Fibroblast of lung (primary cell): ENCODE measurements at places on chromosomes 11 and 22.

- DNase-seq = peak; percentile 43
Observed at GRCh38 chr11:128859563-128860441, 7.3 kb downstream of the KCNJ1 start.

GRCh38 chr11:33387996-33388395 lies 130.8 kb downstream of the HIPK3 start:
- DNase-seq = no peak

DNA sequence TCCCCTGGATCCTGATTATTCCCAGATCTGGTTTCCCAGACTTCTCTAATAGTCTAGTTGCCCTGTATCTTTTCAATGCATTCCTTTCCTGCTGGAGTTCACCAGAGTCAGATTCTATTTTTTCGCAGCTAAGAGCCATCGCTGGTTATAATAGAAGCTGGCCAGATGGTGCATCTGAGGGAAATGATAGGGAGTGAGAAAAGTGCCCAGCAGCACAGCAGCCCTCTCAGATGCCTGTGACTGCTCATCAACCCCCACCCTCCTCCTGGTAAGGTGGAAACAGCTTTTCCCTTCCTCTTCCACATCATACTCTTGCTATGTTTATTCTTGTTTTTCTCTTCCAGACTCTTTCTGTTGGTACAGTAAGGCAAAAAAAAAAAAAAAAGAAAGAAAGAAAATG lies 12.8 kb downstream of the OR8A1 start:
- no peak for DNase-seq

DNA sequence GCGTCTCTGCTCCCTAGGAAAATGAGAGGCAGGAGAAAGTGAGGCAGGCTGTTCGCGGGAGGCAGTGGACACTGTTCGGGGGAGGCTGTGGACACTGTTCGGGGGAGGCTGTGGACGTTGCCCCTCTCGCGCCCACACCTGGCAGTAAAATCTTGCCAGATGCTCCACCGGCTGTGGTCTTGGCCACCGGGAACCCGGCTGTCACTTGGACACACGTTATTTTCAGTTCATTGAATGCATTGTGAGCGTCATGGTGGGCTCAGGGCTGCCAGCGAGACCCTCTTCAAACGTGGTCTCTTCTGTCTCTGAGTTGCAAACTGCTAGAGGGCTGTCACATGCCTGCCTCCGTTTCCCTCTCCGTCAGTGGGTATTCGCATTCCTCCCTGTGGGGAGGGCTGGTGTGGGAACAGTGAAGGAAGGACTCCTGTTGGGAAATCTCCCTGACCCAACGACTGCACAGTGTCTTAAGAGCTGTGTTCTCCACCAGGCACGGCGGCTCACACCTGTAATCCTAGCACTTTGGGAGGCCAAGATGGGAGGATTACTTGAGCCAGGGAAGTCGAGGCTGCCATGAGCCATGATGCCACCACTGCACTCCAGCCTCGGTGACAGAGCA lies 1.4 kb downstream of the PRR5 start:
- no peak for DNase-seq

DNA sequence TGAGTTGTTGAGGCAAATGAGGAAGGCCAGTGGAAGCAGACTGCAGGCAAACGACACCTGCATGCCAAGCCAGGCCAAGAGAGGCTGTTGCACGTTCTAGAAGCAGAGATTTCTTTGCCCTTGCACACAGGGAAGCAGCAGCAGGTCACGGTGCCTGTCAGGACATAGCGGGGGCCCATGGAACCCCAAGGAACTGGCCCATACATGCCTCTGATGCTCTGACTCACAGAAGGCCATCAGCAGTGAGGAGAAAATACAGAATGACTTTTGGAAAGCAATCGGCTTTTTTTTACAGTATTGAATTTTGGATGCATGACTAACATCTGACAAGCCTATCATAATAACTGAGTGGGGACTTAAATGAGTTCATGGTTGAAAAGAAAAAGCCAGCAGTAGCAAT lies 123.9 kb downstream of the MPPED1 start:
- DNase-seq = no peak

GRCh38 chr11:2686360-2687222 lies 13.2 kb downstream of the KCNQ1OT1 start:
- no peak for DNase-seq

GRCh38 chr11:66089067-66089466 lies 19.0 kb downstream of the PACS1 start:
- no peak for DNase-seq

DNA sequence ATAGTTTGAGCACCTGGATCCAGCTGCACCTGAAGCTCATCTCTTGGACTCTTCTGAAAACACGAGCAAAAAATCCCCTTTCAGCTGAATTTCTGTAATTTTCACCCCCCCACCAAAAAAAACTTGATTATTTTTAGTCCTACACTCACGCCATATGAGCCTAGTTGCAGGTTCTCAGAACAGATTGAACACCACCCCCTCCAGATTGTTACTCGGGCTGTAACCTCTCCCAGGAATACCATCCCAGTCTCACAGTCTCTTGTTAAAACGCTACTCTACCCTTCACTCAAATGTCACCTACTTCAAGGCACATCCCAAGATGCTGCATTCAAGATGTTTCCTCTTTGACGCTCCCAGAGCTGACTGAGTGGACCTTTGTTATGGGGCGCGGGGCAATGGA lies 96.3 kb upstream of the PRDM11 start:
- DNase-seq = no peak

GRCh38 chr11:117618982-117619355 lies 178.0 kb downstream of the DSCAML1 start:
- no peak for DNase-seq

GRCh38 chr22:25672289-25673084 lies 69.5 kb upstream of the MYO18B start:
- peak; percentile 73 for DNase-seq

GRCh38 chr11:123357990-123358827 lies 71.9 kb upstream of the GRAMD1B start:
- peak; percentile 8 for DNase-seq

GRCh38 chr22:44714703-44715350 lies 12.8 kb downstream of the PRR5 start:
- no peak for DNase-seq

- DNase-seq = no peak
Observed at GRCh38 chr11:35359321-35360054, 59.9 kb downstream of the SLC1A2 start.

DNA sequence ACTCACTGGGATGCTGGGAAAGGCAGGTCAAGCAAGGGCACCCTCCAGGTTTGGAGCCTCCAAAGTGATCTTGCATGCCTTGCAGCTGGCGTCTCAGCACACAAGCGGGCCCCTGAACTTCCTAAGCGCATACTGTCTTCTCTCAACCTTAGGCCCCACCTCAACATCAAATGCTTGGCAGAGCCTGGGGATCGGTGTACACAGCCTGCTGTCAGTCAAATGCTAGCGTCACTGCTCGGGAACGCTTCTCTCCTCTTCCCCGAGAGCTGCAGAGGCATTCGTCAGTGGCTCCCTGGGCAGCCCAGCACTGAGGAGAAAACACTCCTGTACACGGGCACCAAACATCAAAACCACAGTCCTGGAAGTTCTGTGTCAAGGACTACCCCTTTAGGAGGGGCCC lies 124.9 kb downstream of the C11orf58 start:
- no peak for DNase-seq

GRCh38 chr11:116211147-116211546 lies 561.6 kb downstream of the BUD13 start:
- DNase-seq = no peak

GRCh38 chr11:116693593-116694348 lies 79.0 kb downstream of the BUD13 start:
- DNase-seq = no peak

DNA sequence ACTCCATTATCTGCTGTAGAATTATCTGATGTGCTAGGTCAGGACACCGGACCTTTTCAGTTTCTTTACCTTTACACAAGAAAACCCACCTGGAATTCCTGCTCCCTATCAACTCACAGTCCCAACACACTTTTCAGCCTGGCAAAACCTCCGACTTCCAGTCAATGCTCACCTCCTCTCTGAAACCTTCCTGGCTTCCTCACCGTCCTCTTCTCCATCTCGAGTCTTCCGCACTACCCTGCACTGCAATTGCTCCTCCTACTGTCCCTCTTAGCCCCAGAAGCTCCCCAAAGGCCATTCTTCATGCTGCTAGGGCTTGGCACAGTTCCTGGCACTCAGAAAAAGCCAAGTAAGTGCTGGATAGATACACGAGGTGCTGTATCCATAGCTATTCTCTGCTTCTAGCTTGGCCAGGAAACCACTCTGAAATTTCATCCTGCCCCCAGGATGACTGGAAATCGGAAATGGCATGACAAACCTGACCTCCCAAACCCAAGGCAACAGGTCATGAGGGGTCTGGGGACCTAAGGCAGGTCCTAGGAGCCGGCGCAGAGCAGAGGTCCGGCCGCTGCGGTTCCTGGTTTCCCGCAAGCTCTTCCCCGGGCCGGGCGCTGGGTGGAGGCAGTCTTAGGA lies 702 bp downstream of the SYN3 start:
- DNase-seq = no peak
